ENCODE measurements at places on chromosomes 3 and 15. TPM values are rescaled to one million over a fixed set of nuclear protein-coding genes. Genes with fewer than 3 reads are reported as not detected.

The ALS2CL gene
- total RNA-seq, result 3.6 TPM

The CAMKV gene
- not detected for total RNA-seq

The UBL7 gene
- total RNA-seq, result 34.5 TPM

The TMCO5A gene
- total RNA-seq, result not detected

The DLEC1 gene
- 0.17 TPM for total RNA-seq

The FBXW12 gene
- total RNA-seq, result not detected

GRCh38 chr15:90519688-90520087 lies 10.0 kb upstream of the CRTC3 start:
- no peaks in the 10 kb centered on the region for H3K36me3 ChIP-seq
- H3K4me3 ChIP-seq, result no peak overlapping the region
- DNase-seq, result no peak
- H3K27ac ChIP-seq, result peak overlapping the region; percentile 76

- H3K36me3 ChIP-seq, result peaks cover 26% of the 10 kb centered on the region
- H3K4me3 ChIP-seq, result no peak overlapping the region
- peaks cover 53% of the 10 kb centered on the region for H3K4me1 ChIP-seq
- no peak for DNase-seq
- H3K27ac ChIP-seq, result peak overlapping the region; percentile 84
These were observed 88.9 kb downstream of the PLOD2 start for GRCh38 chr3:146072061-146072460.

- H3K4me3 ChIP-seq, result no peak overlapping the region
- DNase-seq, result no peak
- H3K27ac ChIP-seq, result peak overlapping the region; percentile 83
- H3K4me1 ChIP-seq, result peaks cover 85% of the 10 kb centered on the region
These were observed 208.9 kb upstream of the COL8A1 start for GRCh38 chr3:99429502-99429901.

GRCh38 chr3:191350396-191351090 lies 20.2 kb upstream of the UTS2B start:
- no peaks in the 10 kb centered on the region for H3K36me3 ChIP-seq
- peak overlapping the region; percentile 63 for H3K4me3 ChIP-seq
- H3K4me1 ChIP-seq, result peaks cover 7% of the 10 kb centered on the region
- H3K27ac ChIP-seq, result peak overlapping the region; percentile 88
- no peaks in the 10 kb centered on the region for H3K27me3 ChIP-seq

DNA sequence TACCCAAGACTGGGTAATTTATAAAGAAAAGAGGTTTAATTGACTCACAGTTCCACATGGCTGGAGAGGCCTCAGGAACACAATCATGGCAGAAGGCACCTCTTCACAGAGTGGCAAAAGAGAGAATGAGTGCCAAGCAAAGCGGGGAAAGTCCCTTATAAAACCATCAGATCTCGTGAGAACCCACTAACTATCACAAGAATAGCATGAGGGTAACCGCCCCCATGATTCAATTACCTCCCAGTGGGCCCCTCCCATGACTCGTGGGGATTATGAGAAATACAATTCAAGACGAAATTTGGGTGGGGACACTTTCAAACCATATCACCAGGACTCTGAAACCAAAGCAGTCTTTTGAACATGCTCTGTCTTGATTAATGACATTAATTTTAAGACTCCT lies 7.0 kb downstream of the RTP3 start:
- no peaks in the 10 kb centered on the region for H3K36me3 ChIP-seq
- H3K4me3 ChIP-seq, result no peak overlapping the region
- no peaks in the 10 kb centered on the region for H3K27me3 ChIP-seq
- no peak overlapping the region for H3K27ac ChIP-seq

DNA sequence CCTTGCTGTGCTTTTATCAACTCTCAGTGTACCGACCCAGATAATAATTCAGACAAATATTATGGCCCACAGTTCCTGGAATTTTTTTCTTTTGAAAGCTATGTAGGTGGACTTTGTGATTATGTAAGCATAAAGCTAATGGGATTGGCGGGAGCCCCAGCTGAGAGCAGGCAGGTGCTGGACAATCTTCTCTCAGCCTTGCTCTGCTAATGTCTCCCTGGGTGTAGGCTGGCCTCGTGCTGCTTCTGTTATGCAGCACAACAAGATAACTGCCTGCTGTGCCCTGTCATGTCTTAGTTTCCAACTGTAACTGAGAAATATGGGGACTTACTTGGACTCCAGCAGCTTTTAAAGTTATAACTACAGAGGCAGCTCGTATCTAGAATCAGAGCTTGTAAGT lies 415.0 kb downstream of the PDCD6IP start:
- H3K36me3 ChIP-seq, result peaks cover under 1% of the 10 kb centered on the region
- no peak overlapping the region for H3K27ac ChIP-seq
- peaks cover 52% of the 10 kb centered on the region for H3K4me1 ChIP-seq
- no peaks in the 10 kb centered on the region for H3K27me3 ChIP-seq
- no peak overlapping the region for H3K4me3 ChIP-seq
- no peak for DNase-seq

- H3K27ac ChIP-seq, result no peak overlapping the region
- no peaks in the 10 kb centered on the region for H3K27me3 ChIP-seq
- no peak overlapping the region for H3K4me3 ChIP-seq
- DNase-seq, result no peak
These were observed 279.1 kb upstream of the PLSCR5 start for GRCh38 chr3:146884296-146884695.

DNA sequence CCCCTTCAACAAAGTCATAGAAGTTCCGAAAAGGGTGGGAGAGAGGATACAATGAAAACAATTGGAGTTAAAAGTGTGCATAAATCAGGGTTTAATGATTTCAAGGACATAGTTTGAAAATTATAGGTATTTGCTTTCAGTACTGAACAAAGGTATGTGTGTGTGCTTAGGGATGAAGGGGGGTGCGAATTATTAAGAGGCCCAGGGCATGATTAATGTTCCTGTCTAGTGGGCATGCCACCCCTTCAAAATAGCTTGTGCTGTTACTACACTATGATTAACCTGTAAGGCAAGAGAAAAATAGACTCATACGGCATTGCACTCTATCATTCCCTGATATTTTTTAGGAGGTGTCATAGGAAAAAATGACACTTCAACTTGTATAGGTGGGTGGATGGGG lies 731.6 kb downstream of the NAALADL2 start:
- no peak for DNase-seq
- no peaks in the 10 kb centered on the region for H3K27me3 ChIP-seq
- H3K4me1 ChIP-seq, result no peaks in the 10 kb centered on the region
- H3K36me3 ChIP-seq, result no peaks in the 10 kb centered on the region
- no peak overlapping the region for H3K4me3 ChIP-seq

GRCh38 chr15:85534031-85534430 lies 153.6 kb downstream of the AKAP13 start:
- peaks cover 10% of the 10 kb centered on the region for H3K4me1 ChIP-seq
- H3K27ac ChIP-seq, result no peak overlapping the region
- no peak for DNase-seq

DNA sequence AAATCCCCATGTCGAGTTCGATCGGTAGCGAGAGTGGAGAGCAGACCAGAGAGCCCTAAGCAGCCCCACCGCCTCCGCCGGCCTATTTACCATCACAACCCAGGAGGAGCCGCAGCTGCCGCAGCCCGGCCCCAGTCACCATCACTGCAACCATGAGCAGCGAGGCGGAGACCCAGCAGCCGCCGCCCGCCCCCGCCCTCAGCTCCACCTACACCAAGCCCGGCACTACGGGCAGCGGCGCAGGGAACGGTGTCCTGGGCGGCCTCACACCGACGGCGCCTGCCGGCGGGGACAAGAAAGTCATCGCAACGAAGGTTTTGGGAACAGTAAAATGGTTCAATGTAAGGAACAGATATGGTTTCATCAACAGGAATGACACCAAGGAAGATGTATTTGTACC lies 89.5 kb upstream of the TPM1 start:
- DNase-seq, result no peak
- no peaks in the 10 kb centered on the region for H3K36me3 ChIP-seq
- H3K27ac ChIP-seq, result no peak overlapping the region
- peaks cover 23% of the 10 kb centered on the region for H3K4me1 ChIP-seq
- no peak overlapping the region for H3K4me3 ChIP-seq

DNA sequence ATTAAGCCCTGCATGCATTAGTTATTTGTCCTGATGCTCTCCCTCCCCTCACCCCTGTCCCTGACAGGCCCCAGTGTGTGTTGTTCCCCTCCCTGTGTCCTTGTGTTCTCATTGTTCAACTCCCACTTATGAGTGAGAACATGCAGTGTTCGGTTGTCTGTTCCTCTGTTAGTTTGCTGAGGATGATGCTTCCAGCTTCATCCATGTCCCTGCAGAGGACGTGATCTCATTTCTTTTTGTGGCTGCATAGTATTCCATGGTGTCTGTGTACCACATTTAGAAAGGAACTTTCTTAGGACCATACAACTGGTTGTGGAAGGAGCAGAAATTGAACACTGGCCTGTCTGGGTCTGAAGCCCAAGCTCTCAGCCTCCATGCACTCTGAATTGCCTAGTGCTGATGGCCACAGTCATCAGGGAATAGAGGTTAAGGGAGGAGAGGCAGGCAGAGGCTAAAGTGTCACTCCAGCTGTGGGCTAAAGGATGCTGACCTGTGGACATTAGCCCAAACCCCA lies 138.5 kb downstream of the FNDC3B start:
- H3K27ac ChIP-seq, result peak overlapping the region; percentile 80
- H3K36me3 ChIP-seq, result peaks cover 8% of the 10 kb centered on the region

DNA sequence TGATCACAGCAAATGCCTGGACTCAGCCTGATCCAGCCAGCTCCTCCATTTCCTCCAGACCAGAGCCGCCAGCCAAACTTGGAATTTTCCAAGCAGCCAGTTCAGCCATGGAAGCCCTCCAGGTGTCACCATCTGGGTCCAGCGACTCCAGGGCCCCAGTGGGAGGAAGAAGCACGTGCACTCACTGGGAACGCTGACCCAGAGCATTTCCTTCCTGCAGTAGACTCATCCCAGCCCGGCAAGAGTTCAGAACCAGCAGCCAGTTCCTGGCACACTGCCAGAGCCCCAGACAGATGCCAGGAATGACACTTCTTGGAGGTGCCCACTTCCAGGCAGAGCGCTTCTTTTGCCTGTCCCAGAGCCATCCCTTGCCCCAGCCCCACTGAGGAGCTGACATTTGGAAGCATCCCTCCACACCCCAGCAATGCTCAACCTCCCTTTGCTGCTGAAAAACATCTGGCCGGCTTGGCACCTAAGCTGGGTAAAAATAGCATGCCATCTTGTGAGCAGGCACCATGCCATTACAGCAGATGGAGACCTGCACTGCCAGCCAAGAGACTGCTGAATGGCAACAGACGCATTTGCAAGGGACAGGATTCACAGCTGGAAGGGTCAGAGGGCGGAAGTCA lies 460.3 kb upstream of the PROK2 start:
- no peak overlapping the region for H3K27ac ChIP-seq
- H3K36me3 ChIP-seq, result no peaks in the 10 kb centered on the region
- DNase-seq, result no peak
- peaks cover 37% of the 10 kb centered on the region for H3K4me1 ChIP-seq

- H3K27me3 ChIP-seq, result no peaks in the 10 kb centered on the region
- H3K27ac ChIP-seq, result peak overlapping the region; percentile 78
- no peak overlapping the region for H3K4me3 ChIP-seq
- H3K4me1 ChIP-seq, result peaks cover 61% of the 10 kb centered on the region
- H3K36me3 ChIP-seq, result no peaks in the 10 kb centered on the region
- DNase-seq, result no peak
These were observed 169.2 kb upstream of the TGFBR2 start for GRCh38 chr3:30437171-30437601.

All from chondrocyte (in vitro differentiated cells).